Vagina (tissue), 2 donors: ENCODE measurements at places on chromosomes 12 and 14.

- H3K27me3 ChIP-seq: no peaks in the 10 kb centered on the region
- H3K4me3 ChIP-seq: no peak overlapping the region
- no peaks in the 10 kb centered on the region for H3K36me3 ChIP-seq
- H3K27ac ChIP-seq: no peak overlapping the region
Observed at GRCh38 chr14:76465664-76466063, 89.7 kb downstream of the ESRRB start.

- peaks cover 16% of the 10 kb centered on the region for H3K4me1 ChIP-seq
- no peak overlapping the region for H3K27ac ChIP-seq
- no peaks in the 10 kb centered on the region for H3K27me3 ChIP-seq
- H3K4me3 ChIP-seq: no peak overlapping the region
Observed at GRCh38 chr12:109305547-109305946, 3.5 kb downstream of the FOXN4 start.

- DNase-seq: no peak
- H3K27me3 ChIP-seq: no peaks in the 10 kb centered on the region
- no peak overlapping the region for H3K4me3 ChIP-seq
- no peak overlapping the region for H3K27ac ChIP-seq
Observed at GRCh38 chr14:89201645-89202044, 215.4 kb downstream of the FOXN3 start.

DNA sequence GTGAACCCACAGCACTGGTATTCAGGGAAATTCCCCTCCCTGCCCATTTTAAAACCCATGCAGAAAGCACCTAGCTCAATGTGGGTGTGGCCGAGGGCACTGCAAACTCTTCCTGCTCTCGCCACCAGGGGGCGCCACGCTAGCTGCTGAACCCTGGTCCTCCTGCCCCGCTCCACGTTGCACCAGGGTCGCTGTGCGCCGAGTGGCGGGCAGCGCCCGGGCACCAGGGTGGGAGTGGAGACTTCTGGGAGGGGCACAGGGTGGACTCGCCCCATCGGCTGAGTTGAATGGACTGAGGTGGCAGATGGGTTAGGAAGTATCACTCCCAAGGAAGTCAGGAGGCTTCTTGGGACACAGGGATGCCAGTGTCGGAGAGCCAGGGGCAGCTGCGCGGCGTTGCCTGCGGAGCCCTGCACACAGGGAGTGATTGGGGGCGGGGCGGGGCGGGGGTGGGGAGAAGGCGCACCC is 48.1 kb upstream of the BCL11B start:
- H3K4me1 ChIP-seq: no peaks in the 10 kb centered on the region
- no peaks in the 10 kb centered on the region for H3K27me3 ChIP-seq
- peak; percentile 82 for DNase-seq
- H3K4me3 ChIP-seq: no peak overlapping the region
- no peaks in the 10 kb centered on the region for H3K36me3 ChIP-seq
- no peak overlapping the region for H3K27ac ChIP-seq

GRCh38 chr14:64824471-64824870 is 55.2 kb downstream of the SPTB start:
- H3K27me3 ChIP-seq: no peaks in the 10 kb centered on the region
- no peaks in the 10 kb centered on the region for H3K36me3 ChIP-seq
- no peak overlapping the region for H3K4me3 ChIP-seq
- DNase-seq: no peak
- H3K4me1 ChIP-seq: peaks cover 8% of the 10 kb centered on the region
- no peak overlapping the region for H3K27ac ChIP-seq

- no peaks in the 10 kb centered on the region for H3K27me3 ChIP-seq
- no peak overlapping the region for H3K27ac ChIP-seq
- no peaks in the 10 kb centered on the region for H3K36me3 ChIP-seq
- DNase-seq: no peak
Observed at GRCh38 chr14:76320486-76320885, 55.5 kb upstream of the ESRRB start.

DNA sequence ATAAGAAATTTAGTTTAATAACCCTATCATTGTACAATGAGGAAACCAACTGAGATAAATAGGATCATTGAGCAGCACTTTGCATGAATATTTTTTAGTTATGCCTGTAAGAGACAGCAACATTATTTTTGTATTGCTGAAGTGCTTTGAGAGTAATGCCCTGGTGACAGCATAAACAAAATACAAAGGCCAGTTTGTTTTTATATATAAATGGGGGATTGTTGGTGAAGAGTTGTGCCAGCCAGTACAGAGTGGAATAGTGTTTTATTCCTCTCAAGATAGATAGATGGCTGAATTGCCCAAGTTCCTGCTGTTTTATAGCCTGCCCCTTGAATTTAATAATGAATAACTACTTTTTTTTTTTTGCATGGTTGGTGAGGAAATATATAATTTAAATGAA is 101.8 kb downstream of the CNTN1 start:
- DNase-seq: no peak
- H3K27me3 ChIP-seq: no peaks in the 10 kb centered on the region
- no peak overlapping the region for H3K27ac ChIP-seq
- H3K4me3 ChIP-seq: no peak overlapping the region

GRCh38 chr14:55294603-55295002 is 23.4 kb downstream of the FBXO34 start:
- no peak overlapping the region for H3K27ac ChIP-seq
- H3K36me3 ChIP-seq: no peaks in the 10 kb centered on the region
- H3K4me3 ChIP-seq: no peak overlapping the region
- no peak for DNase-seq
- peaks cover 9% of the 10 kb centered on the region for H3K4me1 ChIP-seq
- no peaks in the 10 kb centered on the region for H3K27me3 ChIP-seq

GRCh38 chr12:52415870-52416750 is 10.0 kb upstream of the KRT82 start:
- H3K27ac ChIP-seq: peak overlapping the region; percentile 76
- H3K4me3 ChIP-seq: no peak overlapping the region
- peaks cover 14% of the 10 kb centered on the region for H3K4me1 ChIP-seq
- DNase-seq: no peak
- H3K27me3 ChIP-seq: no peaks in the 10 kb centered on the region

DNA sequence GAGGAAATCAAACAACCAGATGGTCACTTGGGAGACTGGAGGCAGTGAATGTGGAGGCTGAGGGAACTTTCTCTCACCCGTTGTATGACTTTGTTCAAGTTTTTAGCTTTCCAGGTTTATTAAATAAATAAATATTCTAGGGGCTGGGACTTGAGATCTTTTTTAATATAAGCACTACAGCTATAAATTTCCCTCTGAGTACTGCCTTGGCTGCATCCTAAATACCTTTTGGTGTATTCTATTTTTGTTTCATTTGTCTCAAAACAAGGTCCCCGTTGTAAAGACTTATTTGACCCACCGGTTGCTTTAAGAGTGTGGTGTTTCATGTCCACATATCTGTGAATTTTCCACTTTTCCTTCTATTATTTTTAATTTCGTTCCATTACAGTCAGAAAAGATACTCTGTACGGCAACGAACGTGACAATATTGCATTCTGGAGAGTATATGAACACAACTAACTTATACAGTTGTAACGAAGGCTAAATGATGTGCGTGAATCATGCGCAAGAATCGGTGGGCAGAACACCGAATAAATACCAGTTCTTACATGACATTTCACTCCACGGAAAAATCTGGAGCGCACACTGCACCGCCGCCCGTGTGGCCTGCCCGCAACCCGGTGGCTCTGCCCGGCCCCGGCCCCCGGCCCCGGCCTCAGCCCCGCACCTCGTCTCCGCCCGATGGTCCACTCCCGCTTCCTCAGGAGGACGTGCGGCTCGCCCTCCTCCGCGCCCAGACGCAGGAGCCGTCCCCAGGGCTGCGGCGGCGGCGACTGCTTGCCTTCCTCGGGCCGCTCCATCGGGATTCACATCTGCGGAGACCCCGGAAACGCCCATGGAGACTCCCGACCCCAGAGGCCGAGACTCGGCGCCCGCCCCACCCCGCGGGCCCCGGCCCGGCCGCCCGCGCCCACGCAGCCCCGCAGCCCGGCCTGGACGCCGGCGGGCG is 602 bp downstream of the CHFR start:
- H3K27me3 ChIP-seq: no peaks in the 10 kb centered on the region
- H3K27ac ChIP-seq: no peak overlapping the region
- H3K36me3 ChIP-seq: peaks cover 8% of the 10 kb centered on the region
- no peak for DNase-seq
- H3K4me3 ChIP-seq: peak overlapping the region; percentile 83

GRCh38 chr14:89255012-89255411 is 162.0 kb downstream of the FOXN3 start:
- no peaks in the 10 kb centered on the region for H3K36me3 ChIP-seq
- H3K27me3 ChIP-seq: no peaks in the 10 kb centered on the region
- DNase-seq: no peak
- H3K4me3 ChIP-seq: no peak overlapping the region

GRCh38 chr14:89746654-89747053 is 207.9 kb downstream of the EFCAB11 start:
- H3K27me3 ChIP-seq: no peaks in the 10 kb centered on the region
- no peak for DNase-seq
- H3K36me3 ChIP-seq: no peaks in the 10 kb centered on the region
- peaks cover 8% of the 10 kb centered on the region for H3K4me1 ChIP-seq
- no peak overlapping the region for H3K4me3 ChIP-seq
